ENCODE measurements at places on chromosomes 3 and 15. TPM values are rescaled to one million over a fixed set of nuclear protein-coding genes. Genes with fewer than 3 reads are reported as not detected.

GRCh38 chr15:50971542-50971941 is 63.1 kb downstream of the AP4E1 start:
- H3K4me1 ChIP-seq, result peaks cover 13% of the 10 kb centered on the region
- no peaks in the 10 kb centered on the region for H3K27me3 ChIP-seq

DNA sequence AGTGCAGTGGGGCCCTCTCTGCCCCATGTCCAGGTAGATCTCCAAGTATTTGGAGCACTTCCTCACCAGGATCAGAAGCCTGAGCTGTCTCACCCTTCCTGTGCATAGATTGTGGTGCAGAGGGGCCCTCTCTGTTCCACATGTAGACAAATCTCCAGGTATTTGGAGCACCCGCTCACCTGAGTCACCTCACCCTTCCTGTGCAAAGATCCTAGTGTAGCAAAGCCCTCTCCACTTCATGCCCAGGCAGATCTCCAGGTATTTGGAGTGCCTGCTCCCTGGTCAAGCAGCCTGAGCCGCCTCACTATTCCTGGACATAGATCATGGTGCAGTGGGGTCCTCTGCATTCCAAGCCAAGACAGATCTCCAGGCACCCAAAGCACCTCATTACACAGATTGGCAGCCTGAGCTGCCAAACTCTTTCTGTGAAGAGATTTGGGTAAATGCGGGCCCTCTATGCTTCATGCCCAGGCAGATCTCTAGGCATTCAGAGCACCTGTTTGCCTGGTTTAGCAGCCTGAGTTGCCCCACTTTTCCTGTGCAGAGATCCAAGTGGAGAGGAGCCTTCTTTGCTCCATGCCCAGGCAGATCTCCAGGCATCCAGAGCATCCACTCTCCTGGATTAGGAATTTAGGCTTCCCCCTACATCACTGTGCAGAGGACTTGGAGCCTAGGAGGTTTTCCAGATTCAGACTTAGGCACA is 249.8 kb downstream of the AGBL1 start:
- peaks cover 5% of the 10 kb centered on the region for H3K4me1 ChIP-seq
- no peak overlapping the region for H3K27ac ChIP-seq
- H3K27me3 ChIP-seq, result no peaks in the 10 kb centered on the region
- H3K4me3 ChIP-seq, result no peak overlapping the region

DNA sequence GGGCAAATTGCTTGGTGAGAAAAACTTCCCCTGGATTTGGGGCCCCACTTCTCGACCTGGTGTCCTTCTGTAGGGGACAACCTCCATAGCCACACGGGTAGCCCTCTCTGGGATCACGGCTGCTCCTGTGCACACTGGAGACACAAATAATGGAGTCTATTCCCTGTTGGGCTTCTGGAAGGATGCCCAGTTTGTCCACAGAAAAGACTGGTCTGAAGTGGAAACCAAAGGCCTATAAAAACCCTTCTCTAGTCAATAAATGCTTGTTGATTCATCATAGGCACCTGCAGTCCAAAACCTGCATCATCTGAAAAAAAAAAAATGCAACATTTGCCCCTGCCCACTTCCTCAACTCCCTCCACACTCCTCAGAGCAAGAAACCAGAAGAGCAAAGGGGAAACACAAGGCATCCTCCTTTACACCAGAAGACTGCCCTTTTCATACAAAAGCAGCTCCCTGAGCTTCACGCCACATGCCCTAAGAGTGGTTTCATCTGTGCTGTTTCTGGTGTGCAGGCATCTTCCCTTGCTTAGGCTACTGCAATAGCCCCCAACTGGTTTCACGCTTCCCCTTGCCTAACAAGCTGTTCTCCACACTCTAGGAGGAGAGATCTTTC is 36.3 kb downstream of the SRGAP3 start:
- H3K4me3 ChIP-seq, result no peak overlapping the region
- H3K27me3 ChIP-seq, result peaks cover 4% of the 10 kb centered on the region
- no peak overlapping the region for H3K27ac ChIP-seq
- no peaks in the 10 kb centered on the region for H3K4me1 ChIP-seq
- no peak for DNase-seq

The LIPH gene
- not detected for total RNA-seq

DNA sequence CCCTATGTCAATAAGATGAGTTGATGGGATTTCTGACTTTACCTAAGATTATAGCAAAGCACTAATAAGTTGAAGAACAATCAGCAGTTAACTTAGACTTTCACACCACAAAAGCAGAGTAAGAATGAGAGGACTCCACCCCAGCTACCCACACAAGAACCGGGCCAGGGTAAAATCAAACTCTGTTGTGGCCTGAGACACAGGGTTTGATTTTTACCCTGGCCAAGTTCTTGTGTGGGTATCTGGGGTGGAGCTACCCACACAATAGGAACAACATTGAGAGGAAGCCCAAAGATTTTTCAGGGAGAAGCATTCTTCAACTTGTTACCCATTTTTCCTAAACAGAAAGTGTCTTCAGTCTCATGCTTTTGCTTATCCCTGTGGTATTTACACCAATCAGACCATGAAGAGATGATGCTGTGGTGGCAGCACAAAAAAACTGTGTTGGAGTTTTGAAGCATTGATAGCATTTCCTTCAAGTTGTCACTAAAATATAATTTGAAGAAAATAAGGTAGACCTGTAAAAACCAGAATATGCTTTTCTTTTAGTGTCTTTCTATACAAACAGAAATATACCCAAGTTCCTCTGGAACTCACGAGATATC is 25.6 kb downstream of the CPOX start:
- peaks cover 24% of the 10 kb centered on the region for H3K36me3 ChIP-seq
- peaks cover 79% of the 10 kb centered on the region for H3K4me1 ChIP-seq
- H3K4me3 ChIP-seq, result peak overlapping the region; percentile 42
- peak; percentile 59 for DNase-seq
- no peaks in the 10 kb centered on the region for H3K27me3 ChIP-seq

DNA sequence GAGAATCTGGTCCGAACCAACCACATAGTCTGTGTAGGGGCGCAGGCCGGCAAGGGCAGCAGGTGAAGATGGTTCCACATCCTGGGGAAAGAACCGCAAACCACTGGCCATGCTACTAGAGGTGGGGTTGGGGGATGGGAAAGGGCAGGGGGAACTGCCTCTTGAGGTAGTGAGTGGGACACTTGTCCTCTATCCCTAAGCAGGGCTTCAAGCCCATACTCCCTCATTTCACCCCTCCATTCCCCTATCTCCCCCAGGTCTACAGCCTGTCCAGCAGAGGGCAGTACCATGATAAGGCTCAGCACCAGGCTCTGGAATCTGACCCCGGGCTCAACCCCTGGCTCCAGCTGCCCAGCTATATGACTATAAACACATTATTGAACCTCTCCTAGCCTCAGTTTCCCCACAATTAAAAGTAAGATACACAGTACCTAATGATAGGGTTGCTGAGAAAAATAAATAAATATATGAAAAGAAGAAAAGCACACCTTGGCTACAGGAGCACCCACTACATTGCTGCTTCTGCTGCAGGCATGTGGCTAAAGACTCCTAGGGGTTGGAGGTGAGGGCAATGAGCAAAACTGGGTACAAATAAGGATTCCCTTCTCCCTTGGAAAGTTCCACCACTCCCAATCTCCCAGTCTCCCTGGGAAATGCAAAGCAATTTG is 6.3 kb downstream of the GORASP1 start:
- no peak overlapping the region for H3K4me3 ChIP-seq
- peak overlapping the region; percentile 20 for H3K27ac ChIP-seq
- peaks cover 33% of the 10 kb centered on the region for H3K4me1 ChIP-seq
- H3K27me3 ChIP-seq, result no peaks in the 10 kb centered on the region

The STAB1 gene
- not detected for total RNA-seq

The LEKR1 gene
- 1.4 TPM for total RNA-seq

- H3K27me3 ChIP-seq, result no peaks in the 10 kb centered on the region
- H3K27ac ChIP-seq, result no peak overlapping the region
- H3K4me3 ChIP-seq, result no peak overlapping the region
- H3K36me3 ChIP-seq, result no peaks in the 10 kb centered on the region
- no peaks in the 10 kb centered on the region for H3K4me1 ChIP-seq
- DNase-seq, result no peak
Measured at GRCh38 chr3:74048699-74049098, 424.0 kb upstream of the PDZRN3 start.

GRCh38 chr3:43273416-43273815 is 12.9 kb upstream of the SNRK start:
- H3K27me3 ChIP-seq, result peaks cover 5% of the 10 kb centered on the region
- DNase-seq, result no peak
- H3K27ac ChIP-seq, result no peak overlapping the region
- peaks cover 3% of the 10 kb centered on the region for H3K4me1 ChIP-seq
- H3K36me3 ChIP-seq, result no peaks in the 10 kb centered on the region

The AMT gene
- 3.5 TPM for total RNA-seq

The SLC51A gene
- not detected for total RNA-seq

The TLR9 gene
- 0.83 TPM for total RNA-seq

GRCh38 chr15:89157918-89158564 is 63.3 kb downstream of the RLBP1 start:
- H3K36me3 ChIP-seq, result peaks cover 22% of the 10 kb centered on the region
- H3K27ac ChIP-seq, result no peak overlapping the region

The TGM5 gene
- total RNA-seq, result 0.28 TPM

DNA sequence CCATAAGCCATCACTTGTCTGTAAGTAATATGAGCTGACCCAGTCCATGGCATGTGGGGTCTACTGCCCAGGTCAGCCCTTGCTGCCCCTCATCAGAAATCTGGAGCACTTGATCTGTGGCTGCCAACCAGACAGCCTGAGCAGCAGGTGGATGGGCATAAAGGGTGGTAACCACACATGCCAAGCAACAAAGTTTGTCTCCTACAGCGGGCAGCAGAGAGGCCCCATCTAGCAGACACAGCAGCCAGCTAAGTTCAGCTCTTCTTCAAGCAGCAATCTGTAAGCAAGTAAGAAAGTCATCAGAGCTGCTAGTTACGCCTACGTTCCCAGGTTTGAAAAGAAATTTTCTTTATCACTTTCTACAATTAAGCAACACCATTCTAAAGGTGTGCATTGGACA is 27.9 kb downstream of the CHCHD4 start:
- no peak for DNase-seq
- H3K4me1 ChIP-seq, result no peaks in the 10 kb centered on the region

The MYLK gene
- total RNA-seq, result 0.68 TPM

- peaks cover 5% of the 10 kb centered on the region for H3K4me1 ChIP-seq
- H3K4me3 ChIP-seq, result no peak overlapping the region
- H3K27me3 ChIP-seq, result peaks cover 29% of the 10 kb centered on the region
- H3K27ac ChIP-seq, result no peak overlapping the region
- no peaks in the 10 kb centered on the region for H3K36me3 ChIP-seq
Measured at GRCh38 chr15:66619152-66619903, 53.5 kb upstream of the LCTL start.

The UROC1 gene
- total RNA-seq, result not detected

DNA sequence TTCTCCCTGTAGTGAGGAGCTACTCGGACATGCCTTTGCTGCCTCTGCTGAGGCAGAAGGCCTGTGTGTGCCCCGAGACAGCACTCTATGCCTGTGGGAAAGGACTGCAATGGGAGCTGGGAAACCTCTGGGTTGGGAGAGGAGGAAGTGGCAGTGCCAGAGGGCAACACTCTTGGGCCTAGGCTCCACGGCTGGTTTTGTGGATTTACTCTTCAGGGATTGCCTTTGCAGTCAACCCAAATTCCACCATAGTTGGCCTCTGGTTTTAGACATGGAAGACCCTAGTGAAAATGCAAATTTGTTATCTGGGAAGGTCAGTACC is 46.8 kb downstream of the ITGA11 start:
- H3K4me3 ChIP-seq, result no peak overlapping the region
- peaks cover 4% of the 10 kb centered on the region for H3K27me3 ChIP-seq
- H3K36me3 ChIP-seq, result no peaks in the 10 kb centered on the region
- no peak overlapping the region for H3K27ac ChIP-seq
- DNase-seq, result peak; percentile 8
- H3K4me1 ChIP-seq, result peaks cover 9% of the 10 kb centered on the region

Data from activated CD4-positive, alpha-beta memory T cell treated with anti-CD3 and anti-CD28 coated beads, Interleukin-2, amount 10 ng/mL, durations not matched to agents 7 days and 5 days (primary cell).